ENCODE measurements at places on chromosomes 6 and 20.

DNA sequence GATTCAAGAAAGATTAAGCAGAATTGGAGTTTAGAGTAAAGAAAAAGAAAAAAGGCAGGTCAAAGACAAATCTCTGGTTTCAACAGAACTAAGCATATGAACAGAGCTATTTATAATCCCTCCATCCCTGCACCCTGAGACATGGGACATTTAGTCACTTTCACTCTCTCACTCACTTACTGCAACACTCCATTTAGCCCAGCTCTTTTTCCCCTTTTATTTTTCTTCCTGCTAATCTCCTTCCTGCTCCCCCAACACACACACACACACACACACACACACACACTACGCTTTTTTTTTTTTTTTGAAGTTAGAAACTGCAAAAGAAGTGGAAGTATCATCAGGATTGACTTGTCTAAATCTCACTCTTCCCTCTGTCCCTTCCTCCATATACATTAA is 45.1 kb upstream of the TBC1D7 start:
- no peak for DNase-seq

DNA sequence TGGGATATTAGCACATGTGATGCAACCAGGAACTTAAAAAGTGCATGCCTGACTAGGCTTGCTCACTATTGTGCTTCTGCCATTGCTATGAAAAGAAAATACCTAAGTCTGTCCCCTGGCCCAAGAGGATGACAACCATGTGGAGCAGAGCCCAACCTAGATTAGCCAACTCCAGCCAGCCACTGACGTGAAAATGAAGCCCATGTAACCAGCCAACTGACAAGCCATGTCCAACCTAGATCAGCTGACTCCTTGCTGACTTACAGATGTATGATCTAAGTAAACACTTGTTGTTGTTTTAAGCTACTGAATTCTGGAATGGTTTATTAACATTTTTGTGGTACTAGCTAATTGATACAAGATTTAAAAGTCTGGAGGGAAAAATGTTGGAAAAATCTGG is 47.5 kb downstream of the PIGU start:
- no peak for DNase-seq

- no peak for DNase-seq
These were observed 92.0 kb downstream of the JAG1 start for GRCh38 chr20:10581823-10582222.

- DNase-seq = no peak
These were observed 649 bp upstream of the LRRC73 start for GRCh38 chr6:43510827-43511163.

GRCh38 chr6:68313911-68314310 is 321.2 kb upstream of the ADGRB3 start:
- DNase-seq = no peak

GRCh38 chr6:143241111-143241510 is 180.4 kb downstream of the AIG1 start:
- no peak for DNase-seq

DNA sequence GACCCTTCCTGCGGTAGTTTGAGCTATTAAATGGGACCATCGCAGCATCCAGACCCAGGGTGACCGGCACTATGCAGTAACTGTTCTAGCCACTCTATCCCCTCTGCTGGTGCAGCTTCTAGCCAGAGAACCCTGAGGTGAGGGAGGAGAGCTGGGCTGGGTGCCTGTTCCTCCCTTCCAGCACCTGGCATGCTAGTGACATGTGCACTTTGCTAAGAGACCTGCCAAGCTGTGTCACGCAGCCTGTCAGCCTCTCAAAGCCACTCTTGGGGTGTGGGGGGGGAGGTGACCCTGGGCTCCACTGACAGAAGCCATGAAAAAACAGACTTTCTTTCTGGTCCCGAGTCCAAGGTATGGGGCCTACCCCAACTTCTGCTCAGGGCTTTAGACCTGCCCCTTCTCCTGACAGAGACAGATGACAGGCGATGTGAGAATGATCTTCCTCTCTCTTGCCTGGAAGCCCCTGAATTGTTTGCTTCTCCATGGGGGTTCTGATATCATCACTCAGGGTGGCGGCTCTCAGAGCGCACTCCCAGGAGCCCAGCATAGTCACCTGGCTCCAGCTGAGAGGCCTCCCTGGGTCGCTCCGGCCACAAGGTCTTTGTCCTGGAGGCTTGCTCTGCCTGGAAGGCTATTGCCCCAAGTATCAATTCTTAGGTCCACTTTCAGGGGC is 47.2 kb upstream of the MLN start:
- DNase-seq = no peak

DNA sequence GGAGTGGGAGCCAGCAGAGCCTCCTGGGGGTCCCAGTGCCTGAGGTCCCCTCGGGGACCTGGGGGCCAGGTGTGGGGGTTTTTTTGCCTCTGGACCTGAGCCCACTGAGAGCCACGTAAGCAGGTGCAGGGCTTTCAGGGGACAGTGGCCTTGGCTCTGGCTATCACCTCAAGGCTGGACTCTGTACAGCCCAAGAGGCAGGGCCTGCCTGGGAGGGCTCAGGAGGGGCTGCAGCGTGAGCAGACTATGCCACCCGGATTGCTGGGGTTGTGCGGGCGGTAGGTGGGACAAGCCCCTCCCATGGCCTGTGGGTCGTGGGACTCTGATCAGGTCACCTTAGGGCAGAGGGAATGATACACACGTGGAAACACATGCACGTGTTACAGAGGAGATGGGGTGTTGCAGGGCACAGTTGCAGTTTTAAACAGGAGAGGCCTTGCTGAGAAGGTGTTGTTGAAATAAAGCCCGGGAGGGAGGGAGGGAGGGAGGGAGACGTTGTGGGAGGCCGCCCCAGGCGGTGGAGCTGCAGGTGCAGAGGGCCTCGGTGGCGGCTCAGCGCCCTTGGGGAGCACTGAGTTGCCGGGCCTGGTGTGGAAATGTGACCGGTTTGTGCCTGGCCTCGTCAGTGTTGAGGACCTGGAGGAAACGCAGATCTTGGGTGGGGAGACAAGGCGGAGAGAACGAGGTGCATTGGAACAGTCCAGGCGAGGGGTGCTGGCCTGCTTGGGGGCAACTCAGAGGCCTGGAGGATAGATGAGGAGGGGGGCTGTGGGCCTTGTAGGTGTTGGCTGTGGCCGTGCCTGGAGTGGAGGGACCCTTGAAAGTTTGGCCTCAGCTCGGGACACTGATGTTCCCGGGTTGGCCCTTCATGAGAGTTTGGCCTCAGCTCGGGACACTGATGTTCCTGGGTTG is 2.3 kb downstream of the TCEA2 start:
- no peak for DNase-seq

- peak; percentile 84 for DNase-seq
These were observed 28.3 kb downstream of the MRS2 start for GRCh38 chr6:24431045-24431451.

DNA sequence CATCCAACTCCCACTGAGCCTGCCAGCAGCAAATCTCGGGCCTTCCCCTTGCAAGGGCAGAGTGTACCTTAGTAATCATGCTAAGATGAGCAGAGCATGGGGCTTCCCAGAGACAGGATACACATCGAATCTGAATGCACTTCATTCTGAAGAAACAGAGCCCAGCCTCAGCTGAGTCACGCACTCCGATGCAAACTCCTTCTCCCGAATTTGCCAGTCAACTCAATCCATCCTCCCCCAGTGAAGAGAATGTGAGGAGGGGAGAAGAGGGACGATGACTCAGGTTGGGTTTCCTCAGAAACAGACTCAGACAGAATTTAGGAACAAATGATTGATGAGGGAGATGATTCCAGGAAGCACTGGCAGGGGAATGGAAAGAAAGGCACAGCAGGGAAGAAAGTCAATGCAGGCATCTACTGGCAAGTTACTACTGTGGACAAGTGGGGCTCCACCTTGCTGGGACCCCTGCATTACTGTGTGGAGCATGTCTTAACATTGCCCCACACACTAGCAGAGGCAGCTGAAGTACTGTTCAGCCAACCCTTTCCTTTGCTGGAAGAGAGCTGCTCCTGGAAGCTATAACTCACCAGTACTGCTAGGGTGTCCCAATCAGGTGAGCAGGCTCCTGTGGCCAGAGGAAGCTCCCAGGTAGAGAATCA is 251.6 kb downstream of the ADGB start:
- DNase-seq = no peak

DNA sequence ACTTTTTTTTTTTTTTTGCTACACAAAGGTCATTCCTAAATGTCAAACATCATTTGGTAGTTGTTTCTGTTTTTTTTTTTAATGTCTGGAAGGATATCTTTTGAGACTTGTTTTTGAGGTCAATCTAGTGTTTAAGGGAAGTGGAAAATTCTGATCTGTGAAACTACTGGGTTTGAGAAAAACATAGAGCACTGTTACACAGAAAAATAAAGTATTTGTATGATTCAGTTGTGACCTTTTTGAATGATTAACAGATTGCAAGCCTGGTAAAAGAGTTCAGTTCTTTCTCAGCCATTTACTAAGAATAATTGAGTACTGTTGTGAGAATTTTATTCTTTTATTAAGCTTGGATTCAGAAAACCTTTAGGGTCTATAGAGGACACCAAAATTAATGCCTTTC is 276.7 kb downstream of the ADGRB3 start:
- DNase-seq = no peak

- DNase-seq = no peak
These were observed 42.0 kb downstream of the RSPO4 start for GRCh38 chr20:959996-960615.

- no peak for DNase-seq
These were observed 11.2 kb downstream of the CST5 start for GRCh38 chr20:23868321-23868720.

DNA sequence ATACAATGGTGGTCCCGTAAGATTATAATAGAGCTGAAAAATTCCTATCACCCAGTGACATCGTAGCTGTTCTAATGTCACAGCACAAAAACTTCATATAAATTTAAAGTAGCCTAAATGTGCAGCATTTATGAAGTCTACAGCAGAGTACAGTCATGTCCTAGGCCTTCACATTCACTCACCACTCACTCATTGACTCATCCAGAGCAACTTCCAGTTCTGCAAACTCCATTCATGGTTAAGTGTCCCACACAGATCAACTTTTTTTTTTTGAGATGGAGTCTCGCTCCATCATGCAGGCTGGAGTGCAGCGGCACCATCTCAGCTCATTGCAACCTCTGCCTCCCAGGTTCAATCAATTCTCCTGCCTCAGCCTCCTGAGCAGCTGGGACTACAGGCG is 20.9 kb upstream of the KCNG1 start:
- DNase-seq = no peak

GRCh38 chr6:44117397-44118128 is 9.7 kb downstream of the MRPL14 start:
- no peak for DNase-seq

- no peak for DNase-seq
These were observed 37.0 kb downstream of the NDUFAF5 start for GRCh38 chr20:13821876-13822275.

DNA sequence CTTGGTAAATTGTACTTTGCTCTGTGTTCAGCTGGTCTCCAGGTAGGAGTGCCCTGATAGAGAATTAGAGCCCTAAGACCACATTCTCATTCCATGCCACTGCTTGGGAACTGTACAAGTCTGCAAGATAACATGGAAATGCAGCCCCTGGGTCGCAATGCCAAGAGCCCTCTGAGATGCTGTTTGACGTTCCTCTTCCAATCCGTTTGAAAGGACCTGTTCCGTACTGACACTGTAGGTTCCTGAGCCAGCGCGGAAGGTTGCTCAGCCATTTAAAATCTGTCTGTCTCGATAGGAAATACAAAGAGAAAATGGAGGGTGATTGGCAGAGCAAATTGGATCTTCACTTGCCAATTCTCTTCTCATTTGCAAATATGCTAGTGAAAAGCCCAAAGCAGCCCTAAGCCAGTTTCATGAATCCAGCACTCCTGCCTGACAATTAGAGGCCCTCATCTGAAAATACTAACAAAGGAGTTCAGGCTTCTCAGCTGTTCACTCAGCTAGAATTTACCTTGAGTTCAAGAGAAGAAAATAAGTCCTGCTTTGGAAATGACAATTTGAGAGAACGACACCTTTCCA is 100.6 kb upstream of the AFDN start:
- DNase-seq = no peak

- no peak for DNase-seq
These were observed 141.6 kb downstream of the MTHFD1L start for GRCh38 chr6:151007076-151007475.

GRCh38 chr6:125871365-125871764 is 80.6 kb downstream of the NCOA7 start:
- DNase-seq = no peak

DNA sequence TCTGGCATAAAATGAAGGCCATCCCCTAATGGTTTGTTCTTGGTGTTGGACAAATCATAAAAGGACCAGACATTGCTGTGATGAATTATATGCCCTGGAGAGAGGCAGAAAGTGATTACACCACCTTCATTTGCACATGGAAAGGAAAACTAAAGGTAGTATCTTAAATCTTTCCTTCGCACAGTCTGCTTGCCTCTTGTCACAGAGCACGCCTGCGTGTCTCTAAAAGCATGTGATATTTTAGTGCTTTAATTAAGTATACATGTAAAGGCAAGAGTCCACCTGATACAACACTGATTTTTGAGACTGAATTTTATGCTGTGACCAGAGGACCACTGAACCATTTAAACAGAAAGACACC is 28.8 kb upstream of the PLAGL1 start:
- no peak for DNase-seq

GRCh38 chr6:168364793-168365421 is 45.3 kb upstream of the DACT2 start:
- DNase-seq = no peak

DNA sequence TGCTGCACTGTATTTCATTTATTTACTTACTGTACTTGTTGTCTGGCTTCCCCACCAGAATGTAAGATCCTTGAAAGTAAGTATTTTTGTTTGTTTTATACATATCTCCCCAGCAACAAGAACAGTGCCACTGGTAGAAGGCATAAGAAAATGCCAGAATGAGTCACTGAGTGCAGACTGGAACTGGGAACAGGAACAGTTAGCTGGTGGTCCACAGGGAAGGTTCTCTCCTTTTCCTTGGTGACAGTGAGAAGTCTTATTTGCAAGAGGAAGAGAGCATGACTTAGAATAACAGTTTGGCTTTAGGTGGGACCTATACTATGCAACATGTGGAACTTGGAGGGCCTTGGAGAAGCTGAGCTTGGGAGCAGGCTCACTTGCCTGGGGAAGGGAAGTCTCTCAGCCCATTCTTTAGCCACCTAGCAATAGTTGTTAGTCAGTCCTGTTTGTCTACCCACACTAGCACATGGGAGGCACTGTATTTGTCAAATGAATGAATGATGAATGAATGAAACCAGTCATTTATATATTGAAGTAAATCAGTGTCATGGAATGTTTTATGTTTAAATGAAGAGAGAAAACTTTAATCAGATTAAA is 203.5 kb downstream of the KCNQ5 start:
- DNase-seq = no peak

DNA sequence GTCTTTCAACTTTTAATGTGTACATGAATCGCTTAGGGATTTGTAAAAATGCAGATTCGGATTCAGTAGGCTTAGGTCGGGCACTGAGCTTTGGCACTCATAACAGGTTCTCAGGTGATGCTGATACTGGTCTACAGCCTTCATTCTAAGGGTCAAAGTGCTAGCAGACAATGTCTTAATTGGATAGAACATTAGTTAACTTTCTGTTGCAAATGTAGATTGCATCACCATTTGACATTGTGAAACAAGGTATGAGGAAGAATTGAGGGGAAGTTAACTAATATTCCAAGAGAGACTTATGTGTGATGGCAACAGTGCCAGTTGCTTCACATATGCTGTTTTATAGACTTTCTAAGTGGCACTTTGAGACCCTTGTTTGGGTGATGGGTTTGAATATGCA is 86.9 kb downstream of the MLIP start:
- DNase-seq = no peak
